ENCODE measurements at places on chromosomes 5 and 9.

GRCh38 chr5:96582343-96582742 lies 79.8 kb upstream of the CAST start:
- DNase-seq = no peak

GRCh38 chr9:26399556-26399955 lies 493.0 kb downstream of the CAAP1 start:
- no peak for DNase-seq

DNA sequence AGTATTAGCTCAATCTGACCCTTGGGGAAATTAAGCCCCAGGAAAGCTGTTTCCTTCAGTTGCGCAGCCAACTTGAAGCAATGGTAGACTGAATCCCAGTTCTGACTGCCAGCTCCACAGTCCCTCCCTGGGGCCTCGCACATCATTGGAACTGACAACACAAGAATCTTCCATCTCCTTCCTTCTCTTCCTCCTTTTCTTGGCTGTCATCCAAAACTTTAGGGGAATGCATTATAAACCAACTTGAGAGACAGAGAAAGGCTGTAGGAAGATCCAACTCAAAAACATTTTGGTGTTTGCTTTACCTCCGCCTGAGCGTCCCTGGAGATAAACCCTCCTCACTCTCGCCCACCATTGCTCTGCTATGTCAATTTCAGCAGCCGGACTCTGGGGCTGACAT lies 16.6 kb downstream of the KCNIP1 start:
- peak; percentile 3 for DNase-seq

DNA sequence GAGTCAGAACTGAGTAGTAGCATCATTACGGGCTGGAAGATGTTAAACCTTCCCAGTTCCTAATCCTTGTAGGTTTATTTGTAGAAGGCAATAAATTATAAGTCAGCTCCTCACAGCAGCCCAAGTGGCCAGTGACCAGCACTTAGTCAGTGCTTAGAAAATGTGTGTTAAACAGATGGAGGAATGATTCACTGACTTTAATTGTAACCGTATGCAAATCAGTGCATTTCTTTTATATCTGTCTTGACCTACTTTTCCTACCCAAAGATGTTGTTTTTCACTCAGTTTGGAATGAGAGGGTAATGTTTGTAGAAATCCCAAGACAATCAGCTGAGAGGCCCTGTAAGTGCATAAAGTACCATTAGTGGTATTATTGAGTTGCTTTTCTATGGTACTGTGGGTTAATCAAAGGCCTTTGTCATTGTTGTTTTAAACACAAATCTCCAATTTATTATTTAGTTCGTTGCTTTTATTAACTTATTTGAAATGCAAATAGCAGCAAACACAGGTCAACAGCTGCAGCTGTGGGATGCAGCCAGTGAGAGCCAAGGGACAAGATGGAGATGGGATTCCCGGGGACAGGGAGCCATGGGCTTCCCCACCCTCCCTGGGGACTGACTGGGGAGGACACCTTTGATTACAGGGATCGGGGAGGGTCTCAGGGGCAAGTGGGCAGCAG lies 49.8 kb downstream of the MAP1B start:
- peak; percentile 98 for DNase-seq

DNA sequence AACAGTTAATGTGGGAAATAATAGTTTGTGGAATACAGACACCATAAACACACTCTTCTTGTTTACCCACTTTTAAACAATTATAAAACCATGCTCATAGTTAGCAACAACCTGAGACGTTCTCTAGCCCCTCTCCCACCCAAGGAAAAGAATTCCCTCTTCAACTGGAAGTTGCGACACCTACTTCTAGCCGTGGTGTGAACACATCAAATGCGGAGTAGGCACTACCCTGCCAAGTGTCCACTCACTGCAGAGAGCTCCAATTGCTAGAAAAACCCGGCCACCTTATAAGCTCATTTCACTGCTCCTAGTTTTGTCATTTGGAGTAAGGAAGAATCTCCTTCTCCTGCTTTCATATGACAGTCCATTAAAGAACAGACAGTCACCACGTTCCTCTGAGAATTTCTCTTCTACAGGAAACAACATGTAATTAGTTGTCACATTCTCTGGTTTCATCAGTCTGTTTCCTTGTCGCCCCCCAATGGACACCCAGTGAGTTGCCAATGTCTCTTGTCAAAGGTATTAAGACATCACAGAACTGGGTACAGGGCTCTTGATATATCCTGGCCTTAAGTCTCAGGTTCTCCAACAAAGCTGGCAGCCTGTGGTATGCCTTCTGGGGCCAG lies 47.3 kb downstream of the PRLR start:
- DNase-seq = peak; percentile 73

DNA sequence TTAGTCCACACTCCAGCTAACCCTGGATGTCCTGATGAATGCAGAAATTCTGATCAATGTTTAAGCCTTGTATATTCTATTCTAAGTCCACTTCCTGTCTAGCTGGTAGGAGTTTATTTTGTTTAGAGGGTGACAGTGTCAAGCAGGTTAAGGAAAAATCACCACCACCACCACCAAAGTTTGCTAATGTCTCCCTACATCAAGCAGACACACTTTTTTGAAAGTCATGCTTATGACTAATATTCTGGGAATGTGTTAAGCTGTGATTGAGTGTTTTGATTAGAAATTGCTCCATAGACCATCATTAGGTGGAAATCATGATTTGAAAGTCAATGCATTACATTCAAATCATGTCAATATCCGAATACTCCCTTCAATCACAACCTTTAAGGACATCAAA lies 1530.1 kb downstream of the MAT2B start:
- DNase-seq = no peak
